AG04450 (cell line): ENCODE measurements at places on chromosomes 7 and 10.

DNA sequence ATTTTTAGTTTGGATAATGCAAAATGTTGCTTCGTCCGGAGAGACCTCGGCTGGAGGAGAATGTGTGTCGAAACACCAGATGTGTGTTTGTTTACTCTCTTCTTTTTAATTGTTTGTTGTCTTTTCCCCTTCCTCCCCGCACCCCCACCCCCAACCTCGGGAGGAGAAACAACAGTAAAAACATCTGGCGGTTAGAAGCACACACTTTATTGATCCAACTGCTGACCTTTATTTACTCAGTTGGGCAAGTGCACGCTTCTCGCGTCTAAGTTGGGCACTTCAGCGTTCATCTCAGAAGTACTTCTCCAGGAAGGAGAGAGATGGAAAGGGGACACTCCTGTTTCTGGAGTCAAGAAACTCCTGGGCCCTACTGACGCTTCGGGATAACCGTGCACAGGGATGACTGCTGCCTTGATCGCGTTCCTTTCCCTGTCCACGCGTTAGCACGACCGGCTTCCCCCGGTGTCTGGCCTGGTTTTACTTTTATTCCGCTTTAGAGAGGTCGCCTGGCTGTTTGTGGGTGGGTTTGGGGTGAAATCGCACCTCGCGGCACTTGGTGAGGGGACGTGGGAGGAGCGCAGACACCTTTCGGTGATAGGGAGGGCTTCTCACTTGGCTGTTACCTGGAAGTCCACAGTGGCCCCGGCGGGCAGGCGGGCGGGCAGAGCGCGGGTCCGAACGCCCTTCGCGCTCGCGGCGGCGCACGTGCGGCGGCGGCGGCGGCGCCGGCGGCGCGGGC, 168.3 kb upstream of the PPP1R3A start:
- no peak for DNase-seq

DNA sequence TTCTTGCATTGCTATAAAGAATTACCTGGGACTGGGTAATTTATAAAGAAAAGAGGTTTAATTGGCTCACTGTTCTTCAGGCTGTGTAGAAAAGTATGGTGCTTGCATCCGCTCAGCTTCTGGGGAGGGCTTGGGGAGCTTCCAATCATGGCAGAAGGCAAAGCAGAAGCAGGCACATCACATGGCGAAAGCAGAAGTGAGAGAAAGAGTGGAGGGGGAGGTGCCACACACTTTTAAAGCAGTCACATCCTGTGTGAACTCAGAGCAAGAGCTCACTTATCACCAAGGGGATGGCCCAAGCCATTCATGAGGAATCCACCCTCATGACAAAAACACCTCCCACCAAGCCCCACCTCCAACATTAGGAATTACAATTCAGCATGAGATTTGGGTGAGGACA, 303.5 kb downstream of the OTUD1 start:
- DNase-seq, result no peak

DNA sequence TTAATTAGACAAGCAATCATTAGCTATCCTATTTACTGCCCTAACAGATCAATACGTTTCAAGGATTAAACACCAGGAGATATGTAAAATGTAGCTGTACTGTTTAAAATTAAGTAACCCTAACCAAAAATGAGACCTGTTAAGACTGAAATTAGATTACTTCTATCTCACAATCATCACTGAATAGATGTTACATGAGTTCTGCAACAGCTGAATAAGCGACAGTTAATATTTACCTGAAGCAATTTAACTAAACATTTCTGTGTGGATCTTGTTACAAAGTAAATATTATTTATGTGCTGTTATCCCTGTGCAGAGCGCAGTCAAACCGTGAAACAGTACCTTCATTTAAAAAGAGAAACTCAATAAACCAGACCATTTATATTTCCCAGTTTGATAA, 122.5 kb downstream of the RELN start:
- no peak for DNase-seq

DNA sequence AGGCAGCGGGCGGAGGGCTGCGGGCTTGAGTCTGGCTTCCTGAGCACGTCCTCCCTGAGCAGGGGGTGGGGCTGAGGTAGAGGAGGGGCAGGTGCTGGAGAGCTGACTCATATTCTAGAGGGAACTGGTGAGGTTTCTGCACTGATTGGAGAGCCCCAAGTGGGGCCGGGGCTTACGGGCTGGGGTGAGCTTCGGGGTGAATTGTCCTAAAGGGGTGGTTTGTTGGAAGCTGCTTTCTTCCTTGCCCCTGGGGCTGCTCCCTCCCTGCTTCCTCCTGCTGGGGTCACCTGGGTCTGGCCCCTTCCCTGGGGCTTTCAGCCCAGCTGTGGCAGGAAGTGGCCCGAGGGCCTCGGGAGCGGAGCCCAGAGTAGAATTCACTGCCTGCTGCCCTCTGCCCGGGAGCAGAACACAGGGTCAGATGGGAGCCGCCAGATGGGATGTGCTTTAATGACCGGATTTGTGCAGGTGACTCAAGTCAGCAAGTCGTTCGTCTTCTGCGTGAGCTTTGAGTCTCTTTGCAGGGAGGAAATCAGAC, 48.6 kb downstream of the FAM20C start:
- no peak for DNase-seq

- no peak for DNase-seq
These were observed 201.0 kb downstream of the ZMYND11 start for GRCh38 chr10:336247-336646.

GRCh38 chr7:1825897-1826741, 156.0 kb downstream of the ELFN1 start:
- DNase-seq, result no peak

GRCh38 chr10:14571866-14572507, 202.7 kb downstream of the FAM107B start:
- DNase-seq, result no peak
